ENCODE measurements at places on chromosomes 6 and 20. TPM values are rescaled to one million over a fixed set of nuclear protein-coding genes. Genes with fewer than 3 reads are reported as not detected.

Gene GPR63
- total RNA-seq = 0.95 TPM

Gene TMEM244
- total RNA-seq = not detected

Gene FAXC
- 5.9 TPM for total RNA-seq

Gene NFYA
- total RNA-seq = 13.7 TPM

Gene PI16
- 1.0 TPM for total RNA-seq

Gene TNNC2
- 1.1 TPM for total RNA-seq

Gene SLC22A7
- not detected for total RNA-seq

Gene PRICKLE4
- total RNA-seq = 11.4 TPM

Gene NAA20
- 164 TPM for total RNA-seq

DNA sequence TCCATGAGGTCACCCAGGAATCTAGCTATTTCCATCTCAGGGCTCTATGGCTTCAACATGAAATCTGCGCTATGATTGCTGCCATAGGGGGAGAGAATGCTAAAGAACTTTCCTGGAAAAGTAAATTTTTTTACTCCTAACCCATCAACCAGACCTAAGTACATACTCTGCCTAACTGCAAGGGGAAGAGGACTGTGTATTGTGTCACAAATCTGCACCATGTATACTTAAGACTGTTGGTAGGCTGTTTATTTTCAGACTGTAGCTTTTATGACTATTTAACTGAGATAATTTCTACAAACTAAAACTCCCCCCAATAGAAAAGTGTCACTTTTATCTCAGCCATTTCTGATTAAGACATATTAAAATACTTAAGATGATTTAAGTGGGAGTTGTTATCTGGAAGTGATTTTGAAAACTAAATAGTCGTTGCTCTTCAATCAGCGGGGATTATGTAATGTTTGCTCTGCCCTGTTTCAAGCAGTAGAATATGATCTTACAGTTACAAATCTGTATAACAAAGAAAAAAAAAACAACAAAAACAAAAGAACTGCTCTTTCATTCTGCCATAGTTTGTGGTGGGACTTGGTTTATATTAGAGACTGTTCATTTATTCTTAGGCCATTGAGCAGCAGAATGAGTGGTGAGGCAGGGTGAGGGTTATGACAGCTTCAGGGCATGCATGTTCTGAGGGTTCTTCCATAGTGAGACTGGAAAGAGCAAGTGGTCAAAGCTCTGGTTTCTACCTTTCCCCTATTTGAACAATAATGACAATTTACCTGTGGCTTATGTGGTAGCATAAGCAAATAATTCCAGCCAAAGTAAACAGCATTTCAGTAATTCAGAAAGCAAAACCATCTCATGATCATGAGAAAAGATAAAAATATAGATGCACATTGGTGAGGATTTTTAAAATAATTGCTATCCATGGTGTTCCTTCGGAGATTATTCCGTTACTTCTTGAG is 126.3 kb upstream of the CEP162 start:
- DNase-seq = no peak

- DNase-seq = no peak
Measured at GRCh38 chr6:108209738-108210137, 43.9 kb downstream of the NR2E1 start.

DNA sequence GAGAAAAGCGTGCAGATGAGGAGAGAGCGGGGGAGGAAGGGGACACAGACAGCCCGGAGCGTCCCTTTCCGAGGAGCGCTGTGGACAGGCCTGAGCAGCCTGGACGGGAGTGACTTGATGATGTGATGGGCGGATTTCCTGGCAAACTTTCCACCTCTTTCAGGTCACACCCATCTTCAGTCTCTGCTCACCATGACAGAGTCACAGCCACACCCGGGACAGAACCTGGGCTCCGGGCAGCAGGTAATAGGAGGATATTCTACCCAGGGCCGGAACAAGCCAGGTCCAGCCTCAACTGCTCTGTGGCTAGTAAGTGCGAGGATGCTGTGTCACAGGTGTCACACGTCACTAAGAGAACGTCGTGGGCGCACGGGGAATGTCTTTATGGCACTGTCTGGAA is 84.3 kb downstream of the THBS2 start:
- DNase-seq = no peak

DNA sequence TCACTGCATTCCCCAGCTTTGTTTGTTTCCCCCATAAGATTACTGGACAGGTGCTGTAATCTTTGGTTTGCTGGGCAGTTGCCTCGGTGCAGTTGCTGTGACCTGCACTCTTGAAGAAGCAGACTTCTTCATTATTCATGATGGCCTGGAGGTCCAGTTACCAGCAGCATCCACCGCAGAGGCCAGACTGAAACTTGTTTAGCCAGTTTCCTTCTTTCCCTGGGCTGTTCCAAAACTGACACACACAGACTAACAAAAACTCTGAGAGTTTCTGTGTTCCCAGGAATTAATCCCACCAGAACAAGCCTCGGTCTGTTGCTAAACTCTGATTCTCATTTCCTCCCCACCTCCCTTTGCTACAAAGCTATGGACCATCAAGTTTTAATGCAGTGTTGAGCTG is 144.1 kb downstream of the QRSL1 start:
- DNase-seq = no peak

GRCh38 chr6:128335963-128336362 is 184.4 kb downstream of the PTPRK start:
- DNase-seq = no peak

DNA sequence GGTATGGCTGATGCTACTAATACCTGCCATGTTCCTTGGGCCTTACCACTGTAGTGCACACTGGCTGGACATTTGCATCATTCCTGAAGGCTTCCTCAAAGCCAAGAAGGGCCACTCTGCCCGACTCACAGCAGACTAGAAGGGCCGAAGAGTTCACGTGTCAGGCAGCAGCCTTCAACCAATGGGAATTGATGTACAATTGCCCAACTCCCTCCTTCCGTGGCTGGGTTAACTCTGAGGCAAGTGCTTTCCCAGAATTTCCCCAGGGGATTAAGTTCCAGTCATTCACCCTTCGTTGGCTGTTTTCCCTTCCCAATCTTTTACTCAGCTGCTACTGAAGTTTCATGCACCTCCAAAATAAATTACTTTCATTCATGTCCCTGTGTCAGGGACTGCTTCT is 29.8 kb downstream of the PSMB9 start:
- DNase-seq = no peak

GRCh38 chr6:105331927-105332326 is 71.0 kb downstream of the PREP start:
- no peak for DNase-seq

GRCh38 chr6:12051861-12052368 is 39.8 kb downstream of the HIVEP1 start:
- no peak for DNase-seq

DNA sequence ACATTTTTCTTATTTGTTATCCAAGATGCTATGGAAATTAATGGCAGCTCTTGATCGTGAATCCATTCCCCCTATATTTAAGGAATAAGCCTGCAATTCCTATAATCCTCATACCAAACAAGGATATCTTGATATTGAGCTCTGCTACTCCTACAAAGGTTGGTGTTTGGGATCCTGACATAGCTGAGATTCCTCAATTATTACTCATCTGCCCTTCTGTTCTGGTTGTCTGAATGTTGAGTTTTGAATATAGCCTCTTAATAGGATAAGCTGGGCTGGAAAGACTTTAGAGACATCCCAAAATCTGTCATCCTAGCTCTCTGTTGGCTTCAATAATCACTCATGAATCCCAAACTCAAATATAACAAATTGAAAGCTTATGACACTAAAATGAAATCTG is 49.9 kb downstream of the CLIC5 start:
- no peak for DNase-seq

GRCh38 chr6:22756365-22756764 is 187.0 kb downstream of the HDGFL1 start:
- no peak for DNase-seq

DNA sequence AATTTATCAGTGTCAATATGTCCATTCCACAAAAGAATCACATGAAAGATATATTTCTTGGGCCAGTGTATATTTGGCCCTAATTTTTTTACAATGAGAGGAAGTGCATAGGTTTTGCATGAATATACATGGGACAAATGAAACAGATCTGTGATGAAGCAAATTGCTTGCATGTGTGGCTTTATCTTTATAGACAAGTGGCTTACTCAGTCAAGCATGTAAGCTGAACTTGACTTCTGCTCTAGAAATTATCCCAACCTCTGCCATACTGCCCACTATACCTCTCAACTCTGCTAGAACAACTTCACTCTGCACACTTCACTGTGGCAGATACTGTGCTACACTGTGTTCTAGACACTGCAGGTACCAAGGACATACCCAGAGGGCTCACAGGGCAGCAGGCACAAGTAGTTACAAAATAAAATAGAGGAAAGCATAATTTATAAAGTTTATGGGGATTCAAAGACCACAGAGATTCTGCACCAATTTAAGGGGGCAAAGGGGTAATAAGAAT is 349.2 kb upstream of the HSF2 start:
- DNase-seq = no peak

DNA sequence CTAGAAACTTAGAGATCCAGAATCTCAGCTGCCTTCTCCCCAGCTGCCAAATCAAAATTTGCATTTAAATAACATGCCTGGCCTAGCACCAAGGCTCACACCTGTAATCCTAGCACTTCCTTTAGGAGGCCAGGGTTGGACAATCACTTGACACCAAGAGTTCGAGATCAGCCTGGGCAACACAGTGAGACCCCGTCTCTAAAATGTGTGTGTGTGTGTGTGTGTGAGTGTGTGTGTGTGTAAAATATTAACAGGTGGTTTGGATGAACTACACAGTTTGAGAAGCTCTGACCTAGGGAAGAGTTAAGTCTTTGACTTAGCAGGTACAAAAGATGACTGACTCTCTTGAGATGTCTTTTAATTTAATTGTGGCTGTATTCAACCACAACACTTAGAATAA is 20.2 kb upstream of the CD2AP start:
- no peak for DNase-seq

DNA sequence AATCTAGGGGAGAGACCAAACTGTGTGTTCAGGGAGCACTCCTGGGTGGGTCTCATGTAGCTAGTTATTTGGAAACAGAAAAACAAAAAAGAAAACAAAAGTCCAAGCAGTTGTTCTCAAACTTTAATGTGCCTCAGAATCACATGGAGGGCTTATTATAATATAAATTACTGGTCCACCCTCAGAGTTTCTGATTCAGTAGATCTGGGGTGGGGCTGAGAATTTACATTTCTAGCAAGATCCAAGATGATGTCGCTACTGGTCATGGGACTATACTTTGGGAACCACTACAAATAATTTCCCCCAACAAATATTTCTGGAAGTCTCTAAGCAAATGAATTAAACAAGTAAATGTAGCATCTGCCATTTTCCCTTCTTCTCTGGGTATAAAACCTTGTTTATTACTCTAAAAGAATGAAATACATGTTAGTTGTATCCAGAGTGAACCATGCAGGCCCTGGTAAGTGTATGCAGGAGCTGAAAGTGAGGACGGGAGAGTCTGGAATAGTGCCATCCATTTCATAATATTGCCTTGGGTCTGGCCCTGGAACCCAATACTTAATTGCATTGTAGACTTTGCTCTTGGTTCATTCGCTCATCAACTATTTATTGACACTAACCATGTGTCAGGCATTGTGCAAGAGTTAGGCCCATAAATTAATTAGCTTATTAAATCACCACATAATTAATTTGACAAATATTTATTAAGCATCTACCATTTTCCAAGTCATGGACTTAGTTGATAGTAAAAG is 490.8 kb downstream of the EPM2A start:
- DNase-seq = no peak

DNA sequence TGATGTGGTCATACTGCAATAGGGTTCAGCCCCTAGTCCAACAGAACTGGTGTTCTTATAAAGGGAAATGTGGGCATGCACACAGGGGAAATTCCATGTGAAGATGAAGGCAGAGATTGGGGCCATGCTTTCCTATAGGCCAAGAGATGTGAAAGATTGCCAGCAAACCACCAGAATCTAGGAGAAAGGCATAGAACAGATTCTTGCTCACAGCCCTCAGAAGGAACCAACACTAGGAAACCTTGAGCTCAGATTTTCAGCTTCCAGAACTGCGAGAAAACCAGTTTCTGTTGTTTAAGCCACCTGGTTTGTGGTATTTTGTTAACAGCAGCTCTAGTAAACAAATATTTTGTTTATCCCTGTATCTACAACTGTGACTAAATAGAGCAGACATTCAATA is 197.6 kb upstream of the CITED2 start:
- DNase-seq = no peak

GRCh38 chr20:52200870-52201269 is 9.3 kb upstream of the ZFP64 start:
- no peak for DNase-seq

DNA sequence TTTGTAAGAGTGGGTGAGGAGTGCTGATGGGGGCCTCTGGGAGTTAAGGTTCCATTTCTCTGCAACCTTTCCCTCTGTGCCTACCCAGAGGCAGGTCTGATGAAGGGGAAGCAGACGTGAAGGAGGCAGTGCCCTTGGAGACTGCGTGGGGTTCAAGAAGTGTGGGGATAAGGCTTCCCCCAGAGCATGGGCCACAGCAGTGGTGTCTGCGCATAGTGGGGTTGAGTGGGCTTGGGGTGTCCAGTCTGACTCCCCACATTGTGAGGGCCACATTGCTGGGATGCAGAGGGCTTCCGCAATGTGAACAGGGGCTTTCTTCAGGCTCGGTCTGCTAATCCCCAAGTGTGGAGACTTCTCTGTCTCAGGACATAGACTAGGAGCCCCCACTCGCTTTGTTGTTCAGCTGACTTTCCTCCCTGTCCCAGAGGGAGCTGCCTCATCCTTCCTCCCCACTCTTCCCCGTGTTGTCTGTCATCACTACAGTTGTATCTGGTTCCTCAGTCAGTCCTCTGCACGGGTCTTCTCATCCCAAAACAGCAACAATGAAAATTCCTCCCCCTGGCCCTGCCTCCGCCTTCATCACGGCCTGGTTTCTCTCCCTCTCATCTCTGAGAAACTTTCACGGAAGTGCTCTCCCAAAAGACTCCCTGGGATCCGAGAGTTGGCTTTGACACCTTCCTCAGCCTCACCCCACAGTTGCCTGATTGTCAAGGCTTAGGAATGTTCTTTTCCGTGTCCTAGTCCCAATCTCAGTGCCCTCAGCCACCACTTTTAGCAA is 2.8 kb downstream of the EBF4 start:
- DNase-seq = no peak

- no peak for DNase-seq
Measured at GRCh38 chr20:24611360-24612140, 142.1 kb downstream of the SYNDIG1 start.

- no peak for DNase-seq
Measured at GRCh38 chr6:145749632-145750031, 14.3 kb upstream of the EPM2A start.

DNA sequence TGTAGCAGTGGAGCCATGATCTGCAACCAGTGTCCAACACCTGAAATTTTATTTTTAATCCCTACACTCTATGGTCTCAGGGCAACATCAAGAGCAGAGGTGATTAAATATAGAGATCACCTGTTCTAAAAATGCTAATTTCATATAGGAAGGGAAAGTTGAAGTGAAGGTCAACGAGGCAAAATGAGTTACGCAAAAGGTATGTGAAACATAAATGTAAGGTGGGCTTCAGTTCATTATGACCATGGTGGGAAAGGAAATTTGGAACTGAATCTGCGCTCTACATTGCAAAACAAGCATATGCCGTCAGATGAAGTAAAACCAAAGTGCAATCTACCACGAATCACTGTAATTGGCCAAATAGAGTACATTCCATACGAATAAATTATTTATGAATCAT is 35.2 kb upstream of the STMND1 start:
- DNase-seq = no peak

- no peak for DNase-seq
Measured at GRCh38 chr6:169990095-169991030, 238.9 kb downstream of the ERMARD start.
